ENCODE measurements at places on chromosomes 11 and 22. TPM values are rescaled to one million over a fixed set of nuclear protein-coding genes. Genes with fewer than 3 reads are reported as not detected.

GRCh38 chr11:414318-414857 is 411 bp downstream of the SIGIRR start:
- no peak for DNase-seq

DNA sequence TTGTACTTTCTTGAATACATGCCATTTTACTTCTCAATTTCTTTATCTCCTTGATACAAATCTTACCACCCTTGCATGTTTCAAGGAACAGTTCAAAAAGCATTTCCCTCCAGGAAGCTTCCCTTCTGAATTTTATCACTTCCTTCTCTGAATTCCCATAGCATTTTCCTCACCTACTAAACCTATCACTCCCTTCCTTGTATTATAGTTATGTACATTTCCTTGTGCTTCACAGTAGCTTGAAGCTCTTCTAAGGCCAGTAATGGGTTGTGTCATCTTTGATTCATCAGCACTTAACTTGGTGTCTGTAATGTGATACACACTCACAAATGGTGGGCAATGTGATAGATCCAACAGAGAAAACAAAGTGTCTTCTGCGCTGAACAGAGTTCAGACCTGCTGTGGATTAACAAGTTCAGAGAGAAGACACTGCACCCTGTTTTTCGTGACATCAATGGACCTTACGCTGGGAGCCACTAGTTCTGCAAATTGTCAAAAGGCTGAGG is 127.5 kb downstream of the CCDC81 start:
- no peak for DNase-seq

- no peak for DNase-seq
These were observed 10.3 kb downstream of the OSBP2 start for GRCh38 chr22:30704978-30705377.

GRCh38 chr22:27636716-27637508 is 164.6 kb downstream of the MN1 start:
- no peak for DNase-seq

GRCh38 chr11:83070731-83071566 is 748 bp downstream of the RAB30 start:
- DNase-seq: no peak

DNA sequence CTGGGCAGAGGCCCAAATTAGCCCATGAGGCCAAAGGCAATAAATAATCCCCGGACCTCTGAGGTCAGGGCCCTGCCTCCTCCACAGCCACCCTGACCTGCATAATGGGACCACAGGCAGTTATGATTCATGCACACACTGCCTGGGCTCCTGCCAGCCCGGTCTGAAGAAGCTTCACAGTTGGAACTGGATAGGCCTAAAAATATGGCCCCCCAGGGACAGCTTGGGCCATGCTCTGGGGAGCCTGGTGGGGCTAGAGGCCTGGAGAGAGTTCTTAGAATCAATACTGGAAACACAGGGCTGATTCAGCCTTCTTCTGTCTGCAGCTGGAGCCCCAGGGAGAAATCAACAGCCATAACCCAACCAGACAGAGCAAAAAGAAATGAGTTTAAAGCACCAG is 112.8 kb upstream of the CADM1 start:
- no peak for DNase-seq

- no peak for DNase-seq
These were observed 38.7 kb upstream of the SWAP70 start for GRCh38 chr11:9625162-9625561.

- DNase-seq: no peak
These were observed 101.3 kb upstream of the FGF3 start for GRCh38 chr11:69920345-69921127.

GRCh38 chr11:122836916-122837315 is 1.4 kb upstream of the CRTAM start:
- no peak for DNase-seq

PCF11 gene
- 65.1 TPM for total RNA-seq

ROBO4 gene
- total RNA-seq: not detected
